ENCODE measurements at places on chromosomes 5 and 9.

- no peak for DNase-seq
Measured at GRCh38 chr9:98923451-98924123, 20.1 kb upstream of the COL15A1 start.

GRCh38 chr5:150154618-150155128 is 972 bp downstream of the PDGFRB start:
- peak; percentile 55 for DNase-seq

GRCh38 chr5:25489834-25490538 is 845.2 kb upstream of the CDH10 start:
- DNase-seq: peak; percentile 40

- DNase-seq: no peak
Measured at GRCh38 chr5:81336556-81336955, 35.2 kb downstream of the ZCCHC9 start.

DNA sequence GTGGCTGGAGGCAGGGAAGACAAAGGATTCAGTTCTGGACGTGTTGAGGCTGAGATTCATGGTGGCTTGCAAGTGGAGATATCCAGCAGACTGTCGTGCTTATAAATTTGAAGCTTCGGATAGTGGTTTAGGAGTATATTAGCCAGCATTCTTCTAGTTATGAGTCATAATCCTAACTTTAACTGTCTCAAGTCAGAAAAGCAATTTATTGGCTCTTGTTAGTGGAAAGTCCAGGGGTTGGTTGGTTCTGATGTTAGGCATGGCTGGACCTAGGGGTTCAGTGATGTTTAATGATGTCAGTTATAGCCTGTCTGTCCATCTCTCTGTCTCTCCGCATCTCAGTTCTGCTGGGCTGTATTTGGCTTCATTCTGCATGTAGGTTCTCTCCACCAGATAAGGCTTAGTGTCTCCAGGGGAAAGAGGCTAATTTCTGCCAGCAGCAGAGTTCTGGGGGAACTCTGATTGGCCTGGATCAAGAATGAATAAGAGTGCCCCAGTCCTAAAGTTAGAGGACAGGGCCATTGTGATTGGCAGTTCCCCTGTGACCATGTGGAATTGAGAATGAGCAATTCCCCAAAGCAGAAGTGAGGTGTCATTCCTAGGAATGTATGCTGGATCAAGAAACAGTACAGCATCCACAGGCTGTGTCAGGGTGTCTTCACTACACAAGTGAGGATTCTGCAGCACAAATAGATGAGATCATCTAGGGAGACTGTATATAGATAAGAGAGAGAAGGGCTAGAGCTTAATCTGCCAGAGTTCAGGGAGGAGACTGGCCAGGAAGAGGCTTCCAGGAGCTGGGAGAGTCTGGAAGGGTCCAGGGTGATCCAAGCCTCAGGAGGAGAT is 72.9 kb upstream of the SHB start:
- peak; percentile 87 for DNase-seq

DNA sequence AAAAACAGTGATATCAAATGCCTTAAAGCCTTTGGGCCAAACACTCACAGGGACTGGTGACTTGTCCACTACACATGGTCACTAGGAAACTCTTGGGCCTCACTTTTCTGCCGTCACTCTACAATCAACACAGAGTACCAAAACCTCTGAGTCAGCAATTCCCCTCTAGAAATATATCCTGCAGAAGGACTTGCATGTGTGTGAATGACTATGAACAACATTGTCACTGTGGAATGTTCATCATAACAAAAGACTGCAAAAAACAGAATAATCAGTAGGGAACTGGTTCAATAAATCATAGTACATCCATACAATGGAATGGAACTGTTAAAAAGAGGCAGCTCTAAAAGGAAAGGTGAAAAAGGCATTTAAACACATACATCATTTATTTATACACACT is 44.1 kb upstream of the SMU1 start:
- peak; percentile 21 for DNase-seq

- no peak for DNase-seq
Measured at GRCh38 chr9:121610638-121610953, 40.8 kb upstream of the DAB2IP start.

DNA sequence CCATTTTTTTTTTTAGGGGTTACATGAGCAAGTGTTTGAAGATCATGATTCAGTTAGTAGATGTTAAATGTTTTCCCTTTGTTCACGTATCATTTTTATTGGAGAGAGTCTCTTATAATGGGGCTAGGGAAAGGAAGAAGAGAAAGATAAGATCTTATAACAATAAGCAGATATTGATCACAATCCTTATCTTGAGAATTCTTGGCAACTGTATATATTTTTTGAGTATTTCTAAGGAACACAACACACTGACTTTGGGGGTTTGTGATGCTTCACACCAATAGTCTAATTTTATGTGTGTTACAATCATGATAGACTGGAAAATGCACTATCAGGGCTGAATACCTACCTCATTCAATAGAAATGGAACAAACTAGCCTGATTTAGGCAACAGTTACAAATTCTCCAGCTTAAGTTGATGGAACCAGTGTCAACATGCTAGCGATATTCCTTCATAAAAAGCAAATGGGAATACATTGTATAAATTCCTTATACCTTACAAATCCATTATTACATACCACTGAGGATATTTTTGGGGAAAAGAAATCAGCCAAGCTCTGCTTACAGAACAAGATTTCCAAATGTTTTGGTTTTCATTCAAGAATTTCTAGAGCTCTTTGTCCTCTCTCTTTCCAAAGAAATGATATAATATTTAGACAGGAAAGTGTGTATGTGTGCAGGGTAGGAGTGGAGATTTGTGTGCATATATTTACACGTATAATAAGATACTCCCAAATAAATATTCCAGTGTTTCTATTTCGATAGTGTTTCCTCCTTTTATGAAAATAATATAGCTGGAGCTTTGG is 41.5 kb downstream of the SVEP1 start:
- peak; percentile 86 for DNase-seq

- DNase-seq: no peak
Measured at GRCh38 chr9:23537192-23538066, 288.6 kb downstream of the ELAVL2 start.

DNA sequence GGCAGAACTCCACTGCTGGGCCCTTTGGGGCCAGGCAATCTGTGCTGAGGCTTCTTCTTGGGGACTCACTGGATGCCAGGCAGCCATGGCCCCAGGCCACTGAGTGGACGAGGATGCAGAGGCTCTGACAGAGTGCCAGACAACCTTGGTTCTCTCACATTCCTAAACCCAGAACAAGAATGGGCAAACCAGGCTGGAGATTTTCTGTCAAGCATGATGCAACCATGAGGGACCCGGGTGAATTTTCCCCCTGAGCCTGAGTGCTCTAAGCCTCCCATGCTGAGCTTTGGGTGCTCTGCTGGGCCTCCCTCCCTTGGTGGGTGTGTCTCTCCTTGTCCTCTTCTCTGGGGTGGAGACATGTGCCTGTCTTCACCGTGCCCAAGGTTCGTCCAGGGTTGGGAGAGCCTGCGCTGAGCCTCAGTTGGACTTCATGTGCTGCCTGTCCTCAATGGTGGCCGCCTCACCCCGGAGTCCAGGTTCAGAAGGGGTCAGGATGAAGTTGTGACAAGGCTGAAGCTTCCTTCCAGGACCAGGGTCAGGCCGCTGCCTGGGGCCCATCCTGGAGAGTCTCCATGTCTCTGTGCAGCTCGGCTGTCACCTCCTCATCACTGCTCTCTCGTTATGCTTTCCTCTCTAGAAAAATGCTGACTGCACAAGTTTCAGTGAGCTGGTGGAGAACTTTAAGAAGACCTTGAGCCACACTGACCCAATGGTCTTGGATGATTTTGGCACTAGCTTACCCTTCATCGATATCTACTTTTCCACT is 24.1 kb downstream of the PITX1 start:
- no peak for DNase-seq

- DNase-seq: peak; percentile 83
Measured at GRCh38 chr5:169164481-169164925, 136.4 kb downstream of the SLIT3 start.

DNA sequence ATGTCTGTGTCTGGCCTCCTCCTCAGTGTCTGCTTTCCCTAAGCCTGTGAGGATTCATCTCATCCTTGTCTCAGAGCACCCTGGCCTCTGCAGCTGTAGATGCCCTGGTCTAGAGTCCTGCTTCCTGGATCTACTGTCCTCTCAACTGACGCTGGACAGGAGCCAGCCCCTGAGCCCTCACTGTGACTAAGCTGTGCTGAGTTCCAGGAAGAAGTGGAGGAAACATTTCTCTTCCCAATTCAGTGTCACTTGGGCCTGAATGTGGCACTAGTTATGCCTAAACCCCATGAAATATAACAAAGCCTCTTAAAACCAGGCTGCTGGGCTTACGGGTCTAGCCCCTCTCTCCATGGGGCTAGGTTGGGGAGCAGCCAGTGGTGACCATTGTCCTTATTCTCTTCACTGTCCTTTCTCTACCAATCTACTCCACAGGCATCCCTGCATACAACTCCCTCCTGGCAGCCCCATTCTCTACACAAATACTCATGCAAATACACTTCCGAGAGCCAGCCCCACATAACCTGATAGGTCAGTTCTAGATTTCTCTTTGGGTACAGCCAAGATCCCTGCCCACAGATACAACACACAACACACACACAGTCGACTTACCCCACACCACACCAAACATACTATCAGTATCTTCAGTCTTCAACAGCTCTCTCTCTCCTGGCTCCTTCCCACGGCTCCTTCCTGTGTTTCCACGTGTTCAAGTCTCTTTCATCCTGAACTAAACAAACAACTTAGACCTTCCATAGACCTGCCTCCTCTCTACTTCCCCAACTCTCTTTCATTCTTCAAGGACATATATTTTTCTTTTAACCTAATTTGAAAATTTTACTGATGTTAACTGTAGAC is 220.8 kb downstream of the SNX18 start:
- DNase-seq: peak; percentile 73

DNA sequence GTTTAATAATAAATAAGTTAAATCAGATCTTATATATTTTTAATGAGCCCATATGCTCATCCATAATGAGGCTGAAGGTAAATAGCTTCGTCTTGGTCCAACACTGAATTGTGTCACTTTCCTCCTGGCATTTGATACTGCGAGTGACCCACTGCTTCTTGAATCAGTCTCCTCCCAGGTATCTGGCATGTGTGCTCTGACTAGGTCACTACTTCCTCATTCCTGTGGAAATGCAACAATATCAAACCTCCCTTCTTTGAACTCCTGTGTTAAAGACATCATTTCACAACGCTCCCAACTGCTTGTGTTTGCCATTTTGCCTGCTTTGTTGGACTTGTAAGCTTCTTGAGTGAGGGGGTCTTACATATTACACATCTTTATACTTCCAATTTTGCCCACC is 157.7 kb downstream of the SLC24A2 start:
- no peak for DNase-seq

- no peak for DNase-seq
Measured at GRCh38 chr5:173197375-173197891, 37.6 kb downstream of the NKX2-5 start.

DNA sequence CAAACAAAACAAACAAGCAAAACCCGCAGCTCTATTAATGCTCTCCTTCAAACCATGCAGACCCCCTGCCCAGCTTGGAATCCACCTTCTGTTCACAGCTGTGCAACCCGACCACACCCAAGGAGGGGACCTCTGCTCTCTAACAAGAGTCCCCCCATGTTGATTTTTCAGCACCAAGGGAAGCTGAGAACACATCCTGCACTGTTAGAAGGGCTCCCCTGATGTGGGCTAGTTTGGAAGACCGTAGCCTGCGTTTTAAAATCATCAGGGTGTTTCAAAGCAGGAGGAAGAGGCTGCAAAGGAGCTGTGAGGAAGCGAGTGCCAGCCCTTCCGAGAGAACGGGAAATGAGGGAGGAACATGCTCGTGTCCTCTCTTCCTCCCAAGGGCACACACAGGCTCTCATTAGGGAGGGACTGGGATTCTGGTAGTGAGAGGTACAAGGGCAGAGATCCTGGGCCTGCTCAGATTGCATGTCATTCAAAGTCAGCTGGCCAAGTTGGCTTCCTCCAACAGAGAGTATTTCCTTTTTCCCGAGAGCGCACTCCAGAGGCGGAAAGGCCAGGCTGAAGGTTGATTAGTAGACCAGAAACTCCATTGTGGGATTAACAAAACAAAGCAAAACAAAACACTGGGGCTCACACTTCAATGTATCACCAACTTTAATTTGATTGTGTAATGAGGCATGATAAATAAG is 185.9 kb downstream of the SEMA6A start:
- no peak for DNase-seq

GRCh38 chr9:134996591-134997530 is 79.1 kb upstream of the FCN1 start:
- no peak for DNase-seq

- DNase-seq: peak; percentile 90
Measured at GRCh38 chr5:76831110-76831452, 12.3 kb downstream of the F2RL1 start.

DNA sequence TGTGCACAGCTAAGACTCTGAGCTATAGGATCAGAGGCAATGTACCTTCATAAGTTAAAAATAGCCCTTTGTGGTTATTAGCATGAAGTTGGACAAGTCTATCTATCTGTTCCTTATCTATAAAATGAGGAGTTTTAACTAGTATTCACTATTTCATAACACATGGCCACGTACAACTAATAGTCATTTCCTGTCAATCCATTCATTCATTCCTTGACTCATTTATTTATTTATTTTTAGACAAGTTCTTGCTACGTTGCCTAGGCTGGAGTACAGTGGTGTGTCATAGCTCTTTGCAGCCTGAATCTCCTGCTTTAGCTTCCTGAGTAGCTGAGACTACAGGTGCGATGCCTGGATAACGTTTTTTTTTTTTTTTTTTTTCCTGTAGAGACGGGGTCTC is 92.1 kb downstream of the NR3C1 start:
- DNase-seq: peak; percentile 84

DNA sequence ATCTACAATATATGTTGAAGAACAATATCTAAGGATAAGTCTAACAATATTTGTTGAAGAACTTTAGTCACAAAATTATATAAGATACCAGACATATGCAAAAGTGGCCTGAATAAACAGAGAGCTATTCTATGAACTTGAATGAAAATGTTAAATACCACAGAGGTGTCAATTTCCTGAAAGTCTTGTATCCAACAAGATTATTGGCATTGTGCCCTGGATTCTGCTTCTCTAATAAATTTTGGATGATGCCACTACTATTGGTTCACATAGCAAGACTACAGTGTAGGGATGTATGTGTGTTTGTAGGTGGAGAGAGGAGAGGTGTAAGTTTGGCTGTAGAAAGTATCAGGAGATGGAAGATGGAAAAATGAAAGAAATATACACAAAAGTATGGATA is 731.8 kb upstream of the RGMB start:
- DNase-seq: peak; percentile 15

GRCh38 chr9:37284636-37285035 is 137.9 kb upstream of the GRHPR start:
- DNase-seq: peak; percentile 68

DNA sequence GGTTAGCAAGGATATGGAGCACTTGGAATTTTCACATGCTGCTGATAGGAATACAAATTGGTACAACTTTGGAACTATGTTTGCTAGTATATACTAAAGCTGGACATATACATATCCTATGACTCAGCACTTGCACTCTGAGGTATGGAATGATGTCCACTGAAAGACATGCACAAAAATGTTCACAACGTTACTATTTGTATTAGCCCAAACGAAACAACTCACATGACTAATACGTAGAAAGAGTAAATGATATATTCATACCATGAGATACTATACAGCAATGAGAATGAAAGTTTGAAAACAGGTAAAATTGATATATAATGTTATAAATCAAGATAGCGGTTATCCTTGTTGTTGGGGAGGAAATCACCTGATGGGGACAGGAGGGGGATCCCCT is 45.5 kb upstream of the CDC42SE2 start:
- DNase-seq: peak; percentile 74

Measured in fibroblast of skin of right biceps (primary cell).